Hypothalamus (tissue), 51 donors: ENCODE measurements at places on chromosomes 16 and 17.

DNA sequence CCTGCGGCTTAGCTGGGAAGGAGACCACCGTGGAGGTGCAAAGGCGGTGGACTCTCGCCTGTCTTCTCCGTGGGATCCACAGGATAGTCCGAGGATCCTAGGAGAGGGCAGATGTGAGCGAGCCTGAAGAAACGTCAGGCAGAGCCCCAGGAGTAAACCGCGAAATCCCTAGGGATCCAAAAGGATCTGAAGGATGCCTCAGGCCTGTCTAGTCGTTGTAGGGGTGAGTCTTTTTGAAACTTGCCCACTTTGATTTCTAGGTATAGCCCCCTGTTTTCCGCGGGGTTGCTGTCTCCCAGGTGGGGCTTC, 576.5 kb downstream of the KCNJ18 start:
- DNase-seq: no peak

DNA sequence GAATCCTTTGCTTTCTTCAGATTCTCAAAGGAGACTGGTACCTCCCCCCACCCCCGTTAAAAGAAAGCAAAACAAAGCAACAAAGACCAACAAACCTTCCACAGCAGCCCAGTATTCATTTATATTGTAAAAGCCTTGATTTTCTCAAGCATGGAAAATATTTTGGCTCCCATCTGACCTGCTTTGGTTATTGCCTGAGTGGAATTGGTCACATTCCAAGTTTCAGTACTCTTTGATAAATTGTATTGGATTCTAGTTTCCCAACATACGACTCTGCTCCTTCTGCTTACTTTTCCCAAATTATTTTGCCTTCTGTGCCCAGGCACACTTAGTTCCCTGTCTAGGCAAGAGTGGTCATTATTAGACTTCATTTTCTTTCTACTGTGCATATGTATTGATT, 1.3 kb downstream of the ABCC11 start:
- DNase-seq: no peak

GRCh38 chr17:28173801-28174200, 131.3 kb downstream of the NLK start:
- DNase-seq: no peak

DNA sequence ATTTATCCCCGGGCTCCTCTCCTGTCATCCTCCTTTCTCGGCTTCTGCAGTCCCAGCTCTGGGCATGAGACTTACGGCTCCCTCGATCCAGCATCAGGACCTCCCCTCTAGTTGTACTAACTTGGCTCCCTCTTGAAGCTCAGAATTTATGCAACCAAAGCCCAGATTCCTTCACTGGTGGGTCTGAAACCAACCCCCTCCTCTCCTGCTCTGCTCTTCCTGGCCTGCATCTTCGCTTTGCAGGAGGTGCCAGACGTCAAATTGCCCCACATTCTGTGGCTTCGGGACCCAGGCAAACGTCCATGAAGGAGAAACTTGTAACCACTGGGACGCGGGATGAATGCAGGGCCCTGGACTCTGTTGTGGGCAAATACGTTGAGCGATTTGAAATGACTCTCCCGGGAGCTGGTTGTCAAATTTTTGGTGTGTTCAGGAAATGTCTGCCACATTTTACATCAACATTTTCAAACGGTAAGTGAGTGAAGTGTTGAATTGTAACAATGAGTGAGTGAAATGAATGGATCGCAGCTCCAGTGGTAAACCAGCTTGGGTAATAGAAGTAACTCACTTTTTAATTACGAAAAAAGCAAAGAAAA, 29.3 kb upstream of the ELAC2 start:
- DNase-seq: no peak

GRCh38 chr17:35407531-35407930, 24.8 kb downstream of the SLFN12 start:
- no peak for DNase-seq

DNA sequence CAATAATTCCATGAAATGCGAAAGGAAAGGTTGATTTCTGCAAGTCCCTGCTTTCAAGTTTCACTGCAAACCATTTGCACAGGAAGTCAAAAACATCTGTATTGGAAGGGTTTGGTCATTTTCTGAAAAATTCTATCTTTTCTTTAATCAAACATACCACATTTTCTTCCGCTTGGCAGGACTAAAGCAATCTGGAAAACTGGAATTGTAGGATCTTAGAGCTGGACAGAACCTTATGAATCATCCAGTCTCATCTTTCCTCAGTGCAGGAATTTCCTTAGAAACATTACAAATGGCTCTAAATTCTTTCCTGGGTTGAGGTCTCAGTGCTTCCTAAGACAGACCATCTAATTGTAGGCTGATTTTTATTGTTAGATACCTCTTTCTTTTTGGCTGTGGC, 111.5 kb upstream of the ELAC2 start:
- DNase-seq: no peak

DNA sequence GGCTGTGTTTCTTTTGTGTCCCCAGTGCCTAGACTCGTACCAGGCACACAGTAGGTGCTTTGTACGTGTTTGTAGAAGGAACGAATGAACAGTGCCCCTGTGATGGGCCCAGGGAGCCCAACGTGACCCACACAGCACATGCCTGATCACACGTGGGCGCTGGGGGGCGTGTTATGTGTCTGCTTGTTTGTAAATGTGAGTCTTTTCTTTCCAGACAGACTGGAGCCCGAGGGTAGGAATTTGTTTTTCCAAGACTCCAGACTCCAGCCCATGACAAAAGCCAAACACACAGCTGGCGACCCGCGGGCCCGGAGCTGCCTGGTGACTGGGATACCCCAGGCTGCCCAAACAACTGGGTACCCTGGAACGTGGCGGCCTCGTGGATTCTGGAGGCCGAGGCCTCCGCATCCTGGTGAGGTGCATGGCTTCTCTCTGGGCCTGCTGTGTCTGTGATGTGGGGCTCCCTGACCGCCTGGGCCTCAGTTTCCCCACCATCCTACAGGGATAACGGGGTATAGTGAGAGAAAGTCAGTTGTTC, 14.9 kb upstream of the CBFA2T3 start:
- no peak for DNase-seq

GRCh38 chr17:40718930-40719329, 15.4 kb upstream of the KRT24 start:
- DNase-seq: no peak

DNA sequence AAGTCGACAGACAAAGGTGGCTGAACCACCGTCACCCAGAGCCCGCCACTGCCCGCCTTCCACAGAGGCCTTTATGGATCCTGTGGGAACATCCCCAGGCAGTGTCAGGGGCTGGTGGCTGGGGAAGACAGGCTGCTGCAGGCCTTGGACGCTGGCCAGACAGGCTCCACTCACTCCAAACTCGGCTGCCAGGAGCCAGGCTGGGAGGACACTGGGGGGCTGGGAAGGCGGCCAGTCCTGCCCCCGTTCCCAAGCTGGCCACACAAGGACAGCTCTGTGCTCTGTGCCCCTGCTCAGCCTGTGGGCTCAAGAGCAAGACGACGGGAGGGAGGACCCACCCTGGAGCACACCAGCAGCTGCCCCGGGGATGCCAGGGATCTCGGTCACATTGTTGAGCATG, 7.6 kb upstream of the LCAT start:
- peak; percentile 93 for DNase-seq

DNA sequence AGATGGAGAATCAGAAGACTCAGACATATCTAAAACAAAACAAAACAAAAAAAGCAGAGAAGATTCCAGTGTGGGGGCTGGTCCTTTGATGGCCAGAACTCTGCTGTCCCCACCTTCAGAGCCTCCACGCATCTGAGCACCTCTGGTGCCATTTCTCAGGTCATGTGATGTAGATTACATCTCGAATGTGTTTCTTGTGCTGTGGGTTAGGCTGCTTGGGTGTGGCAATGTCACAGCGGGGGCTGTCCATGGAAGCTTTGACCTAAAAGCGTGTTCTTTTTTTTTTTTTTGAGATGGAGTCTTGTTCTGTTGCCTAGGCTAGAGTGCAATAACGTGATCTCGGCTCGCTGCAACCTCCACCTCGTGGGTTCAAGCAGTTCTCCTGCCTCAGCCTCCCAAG, 51.2 kb downstream of the PLD6 start:
- DNase-seq: no peak

GRCh38 chr17:77449373-77449907, 308.7 kb downstream of the SEC14L1 start:
- DNase-seq: no peak

GRCh38 chr17:32492264-32492589, 5.4 kb downstream of the CDK5R1 start:
- no peak for DNase-seq

DNA sequence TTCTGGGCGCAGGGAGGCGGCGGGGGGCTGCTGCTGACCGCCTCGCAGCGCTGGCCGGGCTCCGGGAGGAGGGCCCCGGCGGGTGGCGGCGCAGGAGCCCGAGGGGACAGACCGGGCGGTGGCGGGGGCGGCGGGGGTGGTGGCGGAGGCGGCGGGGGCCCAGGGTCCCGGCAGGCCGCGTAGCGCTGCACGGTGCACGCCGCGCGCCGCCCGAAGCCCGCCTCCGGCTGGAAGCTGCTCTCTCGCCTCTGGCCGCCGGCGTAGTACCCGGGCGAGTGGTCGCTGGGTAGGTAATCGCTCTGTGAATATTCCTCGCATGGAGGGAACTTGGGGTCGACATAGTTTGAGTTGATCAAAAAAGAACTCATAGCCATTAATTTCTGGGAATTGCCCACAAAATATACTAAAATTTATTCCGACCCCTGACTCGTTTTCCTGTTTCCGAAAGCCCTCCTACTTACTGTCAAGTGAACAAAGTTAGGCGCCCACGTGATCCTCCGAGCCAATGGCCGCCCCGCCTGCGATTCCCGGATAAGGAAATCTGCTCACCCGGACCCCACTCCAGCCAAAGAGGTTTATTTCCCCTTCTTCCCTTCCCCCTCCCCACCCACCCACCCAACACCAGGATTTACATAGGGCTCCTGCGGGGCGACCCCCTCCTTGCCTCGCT, at the start of gene HOXB4:
TSS of gene HOXB4 (minus strand) at position 405 of the 670 bp plus-strand sequence. CDS start at position 374, 31 bp downstream.
- DNase-seq: no peak

GRCh38 chr17:58279736-58280479, 827 bp downstream of the MPO start:
- DNase-seq: no peak

- DNase-seq: no peak
Observed at GRCh38 chr17:18995220-18995619, 9.3 kb downstream of the FAM83G start.
